Right hindlimb (tissue), 1 donor: ENCODE measurements at places on chromosomes 3 and 15.

DNA sequence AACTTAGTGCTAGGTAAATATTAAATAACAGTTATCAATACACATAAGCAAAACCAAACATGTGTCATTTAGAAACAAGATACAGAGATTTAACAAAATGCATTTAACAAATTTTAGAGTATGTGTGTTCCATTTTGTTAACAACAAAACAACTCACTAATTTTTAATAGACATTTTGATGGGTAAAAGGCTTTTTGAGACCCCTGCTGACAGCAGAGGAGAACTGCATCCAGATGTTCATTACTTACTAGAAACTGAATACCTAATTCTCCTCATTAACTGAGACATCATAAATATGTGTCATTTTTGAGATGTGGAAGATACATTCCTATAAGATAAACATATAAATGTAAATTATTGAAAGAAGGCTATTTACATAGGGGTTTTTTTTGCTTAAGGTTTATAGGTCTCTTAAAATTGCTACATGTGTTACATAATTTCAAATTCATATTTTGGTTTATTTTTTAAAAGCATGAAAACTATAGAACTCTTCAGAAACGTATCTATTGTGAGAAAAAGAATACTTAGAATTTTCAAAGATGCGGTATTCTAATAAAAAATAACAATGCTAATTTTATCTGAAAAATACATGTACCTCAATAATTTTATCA lies 1009.8 kb downstream of the TUSC7 start:
- DNase-seq = no peak

GRCh38 chr15:35596285-35596684 lies 50.3 kb upstream of the DPH6 start:
- no peak for DNase-seq

GRCh38 chr15:74384881-74385643 lies 17.6 kb upstream of the CYP11A1 start:
- DNase-seq = no peak

- peak; percentile 40 for DNase-seq
Observed at GRCh38 chr3:97264180-97264579, 449.8 kb downstream of the EPHA6 start.

DNA sequence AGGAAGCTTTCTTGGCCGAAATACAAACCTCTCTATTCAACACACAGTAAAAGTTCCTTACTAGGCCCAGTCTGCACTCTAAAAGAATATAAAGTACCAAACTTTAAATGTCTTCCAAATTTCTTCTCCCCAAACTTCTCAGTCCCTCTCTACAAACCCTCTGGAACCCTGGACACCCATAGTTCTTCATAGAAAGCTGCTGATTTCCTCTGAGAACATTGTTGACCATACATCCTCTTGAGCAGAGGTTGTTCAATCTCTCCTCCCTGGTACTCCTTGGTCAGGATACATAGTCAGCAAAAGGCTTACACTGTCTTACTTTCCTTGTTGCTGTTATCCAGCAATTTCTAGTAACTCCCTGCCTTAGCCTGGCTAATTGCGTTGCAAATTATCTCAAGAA lies 3.1 kb upstream of the ACAP2 start:
- no peak for DNase-seq

- peak; percentile 39 for DNase-seq
Observed at GRCh38 chr3:141452045-141452444, 34.8 kb upstream of the RASA2 start.

GRCh38 chr3:190811775-190812480 lies 50.6 kb downstream of the GMNC start:
- DNase-seq = no peak

DNA sequence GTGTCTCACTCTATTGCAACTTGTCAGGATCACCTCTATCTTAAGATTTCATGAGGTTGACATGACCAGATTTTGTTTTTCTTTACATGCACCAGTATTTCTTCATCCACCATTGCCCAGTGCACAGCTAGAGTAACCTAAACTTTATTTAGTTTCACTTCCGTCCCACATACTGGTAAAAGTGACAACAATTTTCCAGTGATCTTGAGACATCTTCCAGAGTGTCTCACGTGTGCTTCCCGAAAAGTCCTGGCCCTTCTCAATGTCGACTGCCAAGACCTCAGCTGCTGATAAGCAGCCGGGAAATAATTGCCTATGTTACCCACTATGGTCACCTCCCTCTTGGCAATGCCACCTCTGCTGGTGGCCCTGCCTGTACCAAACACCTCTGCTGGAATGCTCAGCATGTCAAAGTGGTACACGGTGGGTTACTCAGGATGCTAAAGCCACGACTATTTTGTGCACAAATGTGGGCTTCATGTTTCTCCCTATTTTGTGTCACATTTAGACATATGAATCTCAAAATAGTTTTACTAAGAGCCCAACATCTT lies 379.7 kb upstream of the TGFBR2 start:
- DNase-seq = no peak

DNA sequence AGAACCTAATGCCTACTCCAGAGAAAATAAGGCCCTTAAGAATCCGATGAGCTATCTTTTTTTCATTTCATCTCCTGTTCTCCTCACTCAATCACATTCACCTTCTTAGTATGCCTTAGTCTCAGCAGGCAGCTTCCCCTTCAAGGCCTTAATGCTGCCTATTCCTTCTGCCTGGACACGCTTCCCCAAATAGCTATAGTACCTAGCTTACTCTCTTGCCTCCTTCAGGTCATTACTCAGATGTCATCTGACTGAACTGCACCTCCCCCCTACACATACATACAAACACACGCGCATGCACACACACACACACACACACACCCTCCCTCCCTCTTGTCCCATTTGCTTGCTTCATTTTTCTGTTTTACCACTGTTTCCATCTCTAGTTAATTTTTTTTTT lies 191.5 kb upstream of the MLF1 start:
- no peak for DNase-seq

- no peak for DNase-seq
Observed at GRCh38 chr3:66527246-66527645, 26.4 kb upstream of the LRIG1 start.

GRCh38 chr15:85496551-85497171 lies 116.3 kb downstream of the AKAP13 start:
- DNase-seq = no peak

DNA sequence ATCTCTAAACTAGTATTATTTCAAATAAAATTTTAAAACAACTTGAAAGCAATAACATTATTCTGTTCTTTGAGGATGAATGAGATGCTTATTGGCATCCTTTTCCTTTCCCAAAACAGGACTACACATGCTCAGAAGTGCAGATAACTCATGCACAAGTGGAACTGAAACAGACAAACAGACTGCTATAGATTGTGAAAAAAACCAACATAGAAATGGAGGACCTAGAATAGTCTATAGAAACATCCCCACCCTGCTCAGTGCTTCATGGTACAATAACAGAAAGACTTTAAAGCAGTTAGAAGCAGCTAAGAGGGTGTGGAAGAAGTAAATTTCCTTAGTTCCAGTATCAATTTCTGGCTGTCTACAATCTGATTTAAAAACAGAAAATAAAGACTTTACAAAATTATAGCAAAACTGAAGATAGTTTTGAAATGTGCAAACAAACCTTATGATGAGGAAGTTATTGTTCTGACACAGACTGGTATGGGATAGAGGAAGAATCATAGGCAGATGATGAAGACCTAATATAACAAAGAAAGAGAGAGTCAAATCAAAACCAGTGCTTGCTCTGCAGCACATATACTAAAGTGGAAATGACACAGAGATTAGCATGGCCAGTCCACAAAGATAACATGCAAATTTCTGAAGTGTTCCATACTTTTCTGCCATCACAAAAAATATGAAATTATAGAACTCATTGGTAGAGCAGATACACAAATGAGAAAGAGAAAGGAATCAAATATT lies 1025.4 kb downstream of the SQOR start:
- DNase-seq = no peak

GRCh38 chr3:66672830-66673229 lies 172.0 kb upstream of the LRIG1 start:
- DNase-seq = no peak

- DNase-seq = no peak
Observed at GRCh38 chr15:72198356-72199204, 993 bp upstream of the GRAMD2A start.

- DNase-seq = no peak
Observed at GRCh38 chr3:14413381-14414071, 11.1 kb downstream of the SLC6A6 start.

DNA sequence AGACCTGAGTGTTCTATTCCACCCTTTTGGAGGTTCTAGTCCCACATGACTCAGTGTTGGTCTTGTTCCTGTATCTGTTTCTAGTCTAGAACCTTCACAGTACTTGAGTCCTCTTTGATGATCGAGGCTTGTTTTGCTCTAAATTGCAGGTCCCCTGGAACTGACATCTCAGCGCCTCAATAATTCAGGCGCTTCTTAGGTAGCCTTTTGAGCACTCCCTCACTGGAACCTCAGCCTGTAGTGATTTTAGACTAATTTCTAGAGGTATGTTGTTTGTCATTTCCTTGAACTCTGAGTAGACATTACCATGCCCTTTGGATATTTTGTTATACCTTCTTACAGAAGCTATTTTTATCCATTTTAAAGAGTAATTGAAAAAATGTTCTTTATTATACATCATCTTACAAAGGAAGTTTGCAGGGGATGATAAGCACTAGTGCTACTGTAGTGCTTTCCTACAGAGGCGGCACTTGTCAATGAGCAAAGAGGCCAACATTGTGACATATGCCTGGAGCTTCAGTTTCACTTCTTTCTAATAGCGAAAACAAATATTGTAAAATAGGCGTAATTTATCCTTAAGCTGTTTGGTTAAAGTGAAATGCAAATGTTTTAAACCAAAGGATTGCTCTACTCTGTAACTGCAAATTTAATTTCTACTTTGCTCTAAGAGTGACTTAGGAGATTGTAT lies 75.7 kb downstream of the EFL1 start:
- DNase-seq = no peak

GRCh38 chr3:127446756-127447155 lies 143.8 kb downstream of the TPRA1 start:
- no peak for DNase-seq

- DNase-seq = no peak
Observed at GRCh38 chr15:81113204-81113657, 20.8 kb upstream of the CFAP161 start.

GRCh38 chr3:31008994-31009393 lies 114.5 kb upstream of the GADL1 start:
- DNase-seq = no peak

- no peak for DNase-seq
Observed at GRCh38 chr3:46114323-46114988, 87.2 kb upstream of the XCR1 start.

DNA sequence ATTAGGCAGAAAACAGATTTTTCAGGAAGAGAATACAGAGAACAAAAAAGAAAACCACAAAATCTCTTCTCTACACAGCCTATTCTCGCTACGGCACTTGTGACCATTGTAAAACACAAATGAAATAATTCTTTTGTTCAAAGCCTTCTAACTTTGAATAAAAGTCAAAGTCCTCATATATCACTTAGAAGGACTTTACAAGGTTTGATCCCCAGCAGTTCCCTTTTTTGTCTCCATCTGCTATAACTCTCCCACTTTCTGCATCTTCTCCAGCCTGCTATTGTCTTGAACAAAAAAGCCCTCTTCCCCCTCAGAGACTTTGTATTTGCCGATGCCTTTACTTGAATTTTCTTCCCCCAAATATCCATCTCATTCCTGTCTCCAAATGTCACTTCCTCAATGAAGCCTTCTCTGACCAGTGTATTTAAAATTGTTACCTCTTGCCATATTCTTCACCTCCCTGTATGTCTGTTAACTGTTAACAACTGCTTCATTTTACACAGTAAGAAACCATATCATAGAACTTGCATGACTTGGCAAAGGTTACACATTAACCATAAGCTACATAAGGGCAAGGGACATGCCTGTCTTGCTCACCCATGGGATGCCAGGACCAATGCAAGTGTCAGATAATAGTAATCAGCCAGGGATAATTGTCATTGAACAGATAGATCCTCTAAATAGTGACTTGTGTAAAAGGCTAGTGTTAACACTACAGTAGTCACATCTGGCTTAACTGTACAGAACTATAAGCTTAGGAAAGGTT lies 122.4 kb downstream of the CBLB start:
- DNase-seq = no peak

- no peak for DNase-seq
Observed at GRCh38 chr15:63458026-63458425, 46.4 kb upstream of the USP3 start.

- DNase-seq = no peak
Observed at GRCh38 chr3:149085828-149086231, 503 bp downstream of the HLTF start.

DNA sequence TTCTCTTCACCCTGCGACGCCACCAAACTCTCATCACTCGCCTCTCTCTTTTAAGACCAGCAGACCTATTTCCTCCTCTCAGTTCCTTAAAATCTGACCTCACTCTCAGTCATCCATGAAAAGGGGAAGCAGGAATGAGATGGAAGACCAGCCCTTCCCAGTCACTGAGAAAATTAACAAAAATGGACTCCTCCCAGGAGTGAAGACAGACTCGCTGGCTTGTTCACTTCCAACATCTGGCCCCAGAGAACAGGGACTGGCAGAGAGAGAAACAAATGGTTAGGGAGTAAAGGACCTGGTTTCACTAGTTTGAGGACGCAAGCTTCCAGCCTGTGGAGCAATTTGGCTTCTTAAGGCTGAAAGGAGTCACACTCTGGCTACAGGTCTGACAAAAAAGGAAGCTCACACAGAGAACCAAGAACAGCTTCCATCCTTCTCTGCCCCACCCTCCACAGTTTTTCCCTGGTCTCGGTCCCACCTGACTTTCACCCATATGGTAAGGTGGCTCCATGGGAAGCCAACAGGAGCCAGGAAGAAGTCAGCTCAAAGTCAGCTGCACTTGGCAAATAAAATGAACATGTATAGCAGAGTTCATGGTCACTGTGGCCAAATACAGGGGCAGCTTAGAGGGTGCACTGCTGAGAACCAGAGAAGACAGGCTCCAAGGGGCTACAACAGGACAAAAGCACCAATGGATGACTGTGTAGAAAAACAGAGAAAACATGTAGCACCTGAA lies 57.2 kb downstream of the ITGB5 start:
- no peak for DNase-seq

DNA sequence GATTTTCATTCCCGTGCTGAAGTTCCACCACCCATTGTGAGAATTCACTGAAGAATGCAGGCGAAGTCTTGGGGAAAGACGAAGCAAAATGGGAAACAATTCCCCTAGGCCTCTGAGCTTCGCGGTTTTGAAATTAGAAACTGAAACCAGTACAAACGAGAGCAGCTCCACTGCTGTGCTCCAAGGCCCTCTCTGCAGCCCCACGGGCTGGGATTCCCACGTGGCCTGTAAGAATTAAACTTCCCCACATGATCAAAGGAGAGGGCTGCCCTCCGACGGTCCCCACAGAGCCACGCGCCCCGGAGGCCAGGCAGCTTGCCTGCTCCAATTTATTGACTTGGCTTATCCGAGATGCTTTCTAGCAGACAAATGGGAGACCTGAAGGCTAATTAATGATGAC lies 144.0 kb downstream of the GREM1 start:
- peak; percentile 50 for DNase-seq
